ENCODE measurements at places on chromosomes 12 and 14.
A peak's percentile ranks its signal among the peaks of the same experiment; 100 is the strongest.

GRCh38 chr14:34172550-34173368 is 221.9 kb upstream of the EGLN3 start:
- DNase-seq = no peak

- DNase-seq = no peak
Measured at GRCh38 chr14:88829188-88829587, 4.7 kb downstream of the TTC8 start.

- DNase-seq = peak; percentile 47
Measured at GRCh38 chr14:76977793-76978720, 50.5 kb downstream of the IRF2BPL start.

DNA sequence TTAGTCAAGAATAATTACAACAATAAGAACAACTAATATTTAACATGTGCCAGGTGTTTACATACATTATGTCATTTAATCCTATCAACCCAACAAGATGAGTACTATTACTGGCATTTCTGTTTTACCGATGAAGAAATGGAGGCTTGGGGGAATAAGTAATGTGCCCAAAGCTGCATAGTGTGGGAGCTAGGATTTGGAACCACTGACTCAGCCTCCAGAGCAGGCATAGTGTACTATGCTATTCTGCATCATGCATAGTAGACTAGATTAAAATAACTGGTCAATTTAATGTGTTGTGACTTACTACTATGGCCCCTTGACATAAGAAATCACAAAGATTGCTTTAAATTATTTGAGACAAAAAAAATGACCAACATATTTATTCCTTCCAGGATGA is 9.5 kb downstream of the GPR19 start:
- DNase-seq = peak; percentile 7

GRCh38 chr14:61765225-61765943 is 3.2 kb downstream of the SNAPC1 start:
- no peak for DNase-seq

DNA sequence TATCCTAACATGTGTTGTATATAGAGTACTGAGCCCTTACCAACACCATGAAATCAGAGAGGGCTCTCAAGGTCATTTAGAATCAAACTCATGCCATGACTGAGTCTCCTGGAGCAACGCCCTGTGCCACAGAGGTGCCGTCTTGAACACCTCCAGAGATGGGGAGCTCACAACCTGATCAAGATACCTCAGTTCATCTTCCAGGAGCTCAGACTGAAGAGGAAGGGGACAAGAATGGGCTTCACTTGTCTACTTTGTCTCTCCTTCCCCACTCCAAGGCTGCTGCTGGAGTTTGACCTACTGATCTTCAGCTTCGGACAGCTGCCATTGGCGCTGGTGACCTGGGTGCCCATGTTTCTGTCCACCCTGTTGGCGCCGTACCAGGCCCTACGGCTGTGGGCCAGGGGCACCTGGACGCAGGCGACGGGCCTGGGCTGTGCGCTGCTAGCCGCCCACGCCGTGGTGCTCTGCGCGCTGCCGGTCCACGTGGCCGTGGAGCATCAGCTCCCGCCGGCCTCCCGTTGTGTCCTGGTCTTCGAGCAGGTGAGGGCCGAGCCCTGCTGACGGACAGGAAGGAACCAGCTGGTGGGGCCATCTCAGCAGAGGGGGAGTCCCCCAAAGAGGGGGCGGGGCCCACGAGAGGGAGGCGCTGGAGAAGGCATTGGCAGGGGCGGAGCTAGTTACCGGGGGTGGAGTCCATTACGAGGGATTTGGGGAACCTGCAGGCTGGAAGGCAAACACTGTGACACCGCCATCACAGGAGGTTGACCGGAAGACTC is 12.0 kb downstream of the SOAT2 start:
- DNase-seq = no peak

DNA sequence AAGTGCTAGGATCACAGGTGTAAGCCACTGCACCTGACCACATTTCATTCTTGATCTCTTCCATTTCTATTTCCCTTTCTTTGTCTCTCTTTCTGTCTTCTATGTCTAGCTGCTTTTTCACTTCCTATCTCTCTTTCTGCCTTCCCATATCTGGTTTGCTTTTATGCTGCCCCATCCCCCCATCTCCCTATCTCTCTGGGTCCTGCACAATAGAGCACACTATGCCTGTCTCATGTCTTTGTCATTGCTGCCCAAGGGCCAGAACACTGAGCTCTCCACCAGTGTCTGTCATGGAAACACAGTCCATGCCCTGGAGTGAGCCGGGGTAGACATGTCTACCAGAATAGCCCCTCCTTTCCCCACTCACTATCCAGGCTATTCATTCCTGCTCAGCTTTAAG is 12.3 kb upstream of the RARG start:
- DNase-seq = no peak
